Right ventricle myocardium superior (tissue), 1 donor: ENCODE measurements at places on chromosomes 7 and 10. TPM values are rescaled to one million over a fixed set of nuclear protein-coding genes. Genes with fewer than 3 reads are reported as not detected.

GRCh38 chr10:80454513-80455460 is 677 bp downstream of the TSPAN14 start:
- DNase-seq: peak; percentile 76

DNA sequence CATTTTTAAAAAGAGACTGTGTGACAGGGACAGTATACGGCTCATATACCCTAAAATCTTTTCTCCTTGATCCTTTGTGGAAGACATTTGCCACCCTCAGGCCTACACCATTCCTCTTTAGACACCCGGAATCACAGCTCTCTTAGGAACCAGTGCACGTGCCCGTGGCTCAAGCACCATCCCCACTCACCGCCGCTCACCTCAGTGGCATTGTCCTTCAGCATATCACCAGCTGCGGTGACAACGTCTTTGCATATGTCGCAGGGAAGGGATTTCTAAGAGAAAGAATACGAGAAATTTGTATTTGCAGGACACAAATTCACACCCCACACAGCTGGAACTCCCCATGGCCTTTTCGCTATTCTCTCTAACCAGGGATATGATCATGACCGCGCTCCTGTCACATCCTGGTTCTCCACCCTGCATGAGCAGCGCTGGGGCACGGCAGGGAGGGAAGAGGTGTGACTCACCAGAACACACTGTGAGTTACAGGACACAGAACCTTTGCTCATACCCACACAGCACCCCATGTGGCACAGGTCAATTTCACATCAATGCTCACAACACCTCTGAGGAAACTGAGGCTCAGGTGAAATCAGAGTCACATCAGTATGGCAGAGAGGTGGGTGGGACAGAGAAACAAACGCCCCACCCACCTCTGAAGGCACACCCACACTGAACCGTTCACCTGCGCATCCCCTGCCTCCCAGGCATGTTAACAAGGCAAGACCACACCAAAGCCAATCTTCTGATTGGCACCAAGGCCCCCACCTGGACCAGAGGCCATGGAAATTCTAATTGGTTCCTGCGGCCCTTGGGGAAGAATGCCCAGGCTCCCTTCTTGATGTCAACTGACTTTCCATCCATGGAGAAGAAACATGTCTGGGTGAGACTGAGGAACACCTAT is 19.2 kb downstream of the PSAP start:
- no peak for DNase-seq

GRCh38 chr10:14408139-14408538 is 77.4 kb upstream of the FRMD4A start:
- no peak for DNase-seq

DNA sequence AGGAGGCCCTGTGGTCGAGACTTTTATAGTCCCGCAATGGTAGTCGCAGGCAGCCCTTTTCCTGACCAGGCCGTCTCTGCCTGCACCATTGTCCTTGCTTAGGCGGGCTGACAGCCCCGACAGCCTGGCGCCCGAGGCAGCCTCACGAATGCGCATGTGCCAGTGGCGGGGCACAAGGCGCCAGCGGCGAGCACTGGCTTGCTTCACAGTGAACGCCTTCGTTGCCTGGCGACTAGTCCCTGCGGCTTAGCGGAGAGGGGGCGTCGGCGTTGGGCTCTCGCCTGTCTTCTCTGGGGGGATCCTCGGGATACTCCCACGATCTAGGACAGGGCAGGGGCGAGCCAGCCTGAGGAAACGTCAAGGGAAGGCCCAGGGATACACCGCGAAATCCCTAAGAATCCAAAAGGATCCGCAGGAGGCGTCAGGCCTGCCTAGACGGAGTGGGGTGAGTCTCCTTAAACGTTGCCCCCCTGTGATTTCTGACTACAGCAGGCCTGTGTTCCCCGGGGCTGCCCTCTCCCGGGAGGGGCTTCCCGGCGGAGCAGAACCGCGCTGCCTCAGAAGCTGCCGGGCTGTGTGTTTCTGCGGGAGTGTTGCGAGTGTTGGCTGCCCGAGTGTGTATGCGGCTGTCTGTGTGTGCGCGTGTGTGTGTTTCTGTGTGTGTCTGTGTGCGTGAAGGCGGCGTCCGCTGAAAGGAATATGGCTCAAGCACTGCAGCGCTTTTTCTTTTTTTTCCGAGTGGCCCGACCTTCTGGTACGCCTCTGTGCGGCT is 20.5 kb upstream of the ZNF273 start:
- DNase-seq: peak; percentile 87

DNA sequence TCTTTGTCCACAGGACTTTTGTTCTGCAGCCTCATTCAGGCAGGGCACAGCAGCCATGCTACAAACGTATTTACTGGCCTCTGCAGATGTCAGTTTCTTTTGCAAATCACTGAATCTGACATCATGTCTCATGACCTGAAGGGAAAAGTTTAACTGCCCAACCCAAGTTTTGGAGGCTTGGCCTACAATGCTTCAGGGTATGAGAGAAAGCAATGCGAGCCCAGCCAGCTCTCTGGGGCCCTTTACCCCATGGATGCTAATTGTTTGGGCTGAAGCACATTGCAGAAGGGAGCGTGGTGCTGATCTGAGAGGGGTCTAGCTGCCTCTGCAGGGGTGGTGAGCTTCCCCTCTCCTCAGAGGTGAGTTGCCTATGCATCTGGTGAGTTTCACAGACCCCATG is 179.9 kb upstream of the CXCL12 start:
- no peak for DNase-seq

- no peak for DNase-seq
Measured at GRCh38 chr10:59325116-59325515, 37.2 kb downstream of the FAM13C start.

GRCh38 chr10:116888380-116889055 is 39.2 kb downstream of the ENO4 start:
- DNase-seq: peak; percentile 55

DNA sequence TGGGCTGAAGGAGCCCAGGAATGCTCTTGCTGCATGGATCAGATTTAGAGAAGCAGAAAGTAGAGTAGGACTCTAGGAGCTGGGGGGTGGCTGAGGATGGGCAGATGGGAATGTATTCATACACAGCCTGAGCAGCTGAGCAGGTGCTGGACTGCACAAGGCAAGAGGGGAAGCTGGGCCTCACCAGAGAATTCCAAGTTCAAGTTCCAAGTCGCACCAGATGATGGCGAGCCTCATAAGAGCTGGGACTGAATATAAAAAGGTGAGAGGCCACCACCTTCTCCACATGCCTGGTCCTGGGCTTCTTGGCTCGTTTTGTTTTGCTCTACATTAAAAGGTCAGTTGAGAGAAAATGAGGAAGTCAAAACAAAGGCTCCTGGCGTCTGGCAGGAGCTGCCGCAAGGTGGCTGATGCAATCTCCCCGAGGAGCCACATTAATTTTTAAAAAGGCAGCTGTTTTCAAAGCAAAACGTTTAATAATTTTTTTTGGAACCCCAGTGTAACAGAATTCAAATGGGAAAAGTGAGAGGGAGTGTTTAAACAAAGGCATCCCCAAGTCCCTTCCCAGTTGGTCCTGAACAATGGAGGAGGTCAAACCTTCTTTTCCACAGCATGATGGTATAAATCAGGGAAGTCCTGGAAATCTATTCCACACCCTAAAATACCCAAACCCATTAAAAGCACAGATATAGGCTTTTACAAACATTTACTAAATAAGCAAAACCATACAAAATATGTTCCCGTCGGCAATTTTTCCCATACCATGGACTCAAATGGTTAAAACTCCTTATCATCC is 9.5 kb downstream of the CYREN start:
- peak; percentile 47 for DNase-seq

- DNase-seq: no peak
Measured at GRCh38 chr10:74837743-74838142, 11.3 kb downstream of the KAT6B start.

- no peak for DNase-seq
Measured at GRCh38 chr7:154684666-154685563, 318.0 kb downstream of the PAXIP1 start.

DNA sequence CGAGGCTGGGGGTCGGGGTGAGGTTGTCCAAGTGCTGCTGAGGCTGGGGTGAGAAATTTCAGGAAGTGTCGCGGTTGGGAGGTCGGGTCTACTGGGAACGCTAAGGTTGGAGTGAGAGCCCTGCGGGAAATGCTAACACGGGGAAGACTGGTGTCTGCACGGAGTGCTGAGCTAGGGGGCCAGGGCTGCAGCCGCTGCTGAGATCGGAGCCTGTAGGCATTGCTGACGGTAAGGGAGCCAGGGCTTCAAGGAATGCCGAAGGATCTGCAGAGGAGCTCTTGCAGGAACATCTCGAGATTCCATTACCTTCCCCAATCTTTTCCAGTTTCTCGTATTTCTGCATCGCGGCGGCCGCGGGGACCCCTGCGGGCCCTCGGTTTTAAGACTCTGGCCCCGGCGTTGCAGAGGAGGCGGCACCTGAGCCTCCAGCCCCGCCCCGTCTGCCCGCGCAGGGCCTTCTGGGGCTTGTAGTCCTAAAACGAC is at the start of gene CDK5:
TSS of gene CDK5 (minus strand) at position 392 of the 483 bp plus-strand sequence. CDS start at position 343, 49 bp downstream.
- no peak for DNase-seq

GRCh38 chr7:137316648-137317353 is 26.7 kb downstream of the PTN start:
- no peak for DNase-seq

DNA sequence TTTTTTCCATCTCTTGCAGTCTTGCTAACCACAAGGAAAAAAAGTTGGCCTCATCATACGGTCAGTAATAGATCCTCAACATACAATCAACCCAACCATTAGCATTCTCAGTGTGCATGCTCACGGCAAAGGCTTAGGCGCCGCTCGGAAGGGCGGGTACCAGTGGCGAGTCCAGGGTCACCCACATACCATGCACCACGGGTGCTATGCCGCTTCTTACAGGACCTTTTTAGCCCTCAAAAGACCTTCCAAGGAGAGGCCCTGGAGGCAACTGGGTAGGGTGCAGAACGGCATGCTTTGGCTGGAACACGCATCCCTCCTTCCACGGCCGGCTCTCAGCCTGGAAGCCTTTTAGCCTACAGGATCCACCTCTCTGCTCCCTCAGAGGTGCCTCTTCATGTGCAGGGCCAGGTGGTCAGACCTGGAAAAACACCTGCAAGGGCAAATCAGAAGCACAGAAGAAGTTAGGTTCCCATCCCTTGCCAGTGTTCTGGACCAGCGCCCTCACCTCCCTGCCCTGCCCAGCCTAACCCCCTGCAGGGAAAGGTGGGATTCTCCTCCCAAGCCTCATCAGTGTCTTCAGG is 5.8 kb downstream of the KLF6 start:
- no peak for DNase-seq

- no peak for DNase-seq
Measured at GRCh38 chr10:5447611-5448071, 35.3 kb downstream of the NET1 start.

DNA sequence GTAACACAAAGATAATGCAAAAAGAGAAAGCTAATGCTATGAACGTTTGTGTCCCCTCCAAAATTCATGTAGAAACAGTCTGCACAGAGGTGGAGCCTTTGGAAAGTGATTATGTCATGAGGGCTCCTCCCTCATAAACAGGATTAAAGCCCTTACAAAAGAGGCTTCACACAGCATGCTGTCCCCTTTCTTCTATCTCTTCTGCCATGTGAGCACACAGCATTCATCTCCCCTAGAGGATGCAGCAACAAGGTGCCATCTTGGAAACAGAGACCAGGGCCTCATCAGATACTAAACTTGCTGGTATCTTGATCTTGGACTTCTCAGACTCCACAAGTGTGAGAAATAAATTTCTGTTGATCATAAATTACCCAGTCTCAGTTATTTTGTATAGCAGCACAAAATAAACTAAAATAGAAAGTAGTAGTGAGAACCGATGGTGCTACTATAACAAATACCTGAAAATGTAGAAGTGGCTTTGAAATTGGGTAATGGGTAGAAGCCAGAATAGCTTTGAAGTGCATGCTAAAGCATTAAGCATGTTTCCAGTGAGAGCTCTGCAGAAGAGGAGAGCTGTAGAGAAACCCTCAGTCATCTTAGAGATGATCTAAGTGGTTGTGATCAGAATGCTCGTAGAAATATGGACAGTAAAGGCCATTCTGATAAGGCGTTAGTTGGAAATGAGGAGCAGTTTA is 108.7 kb downstream of the DNAJC1 start:
- no peak for DNase-seq

DNA sequence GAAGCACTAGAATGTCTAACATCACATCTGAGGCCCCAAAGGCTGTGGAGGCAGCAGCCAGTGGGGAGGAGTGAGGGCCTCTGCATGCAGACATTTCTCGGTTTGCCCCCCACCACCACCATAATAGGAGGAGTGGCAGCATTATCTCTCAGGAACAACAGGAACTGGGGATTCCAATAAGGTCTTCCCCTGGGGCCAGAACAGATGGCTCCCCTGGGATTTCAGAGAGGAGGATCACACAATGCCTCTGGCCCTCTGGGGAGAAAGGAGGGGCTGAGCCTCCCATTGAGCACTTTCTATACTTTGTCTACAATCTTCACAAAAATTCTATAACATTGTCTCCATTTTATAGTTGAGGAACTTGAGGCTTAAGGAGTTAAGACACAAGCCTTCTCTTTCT is 61.1 kb downstream of the GRID1 start:
- DNase-seq: no peak

GRCh38 chr10:86314616-86315548 is 51.7 kb downstream of the GRID1 start:
- no peak for DNase-seq

DNA sequence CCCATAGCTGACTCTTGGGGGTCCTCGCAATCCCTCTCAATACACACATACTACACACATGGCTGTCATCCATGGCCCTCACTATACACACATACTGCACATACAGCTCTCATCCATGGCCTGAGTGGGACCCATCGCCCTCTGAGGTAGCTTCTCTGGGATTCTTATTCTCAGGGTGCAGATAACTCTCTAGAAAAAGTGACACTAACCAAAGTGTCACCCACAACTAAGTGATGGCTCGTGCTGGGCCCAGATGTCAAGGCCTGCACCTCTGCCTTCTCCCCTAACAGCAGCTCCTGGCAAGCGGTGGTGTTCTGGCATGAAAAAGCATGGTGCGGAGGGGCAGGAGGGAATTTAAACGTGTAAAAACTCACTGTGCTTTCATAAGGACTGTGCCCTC is 62.7 kb upstream of the ZPBP start:
- no peak for DNase-seq

DNA sequence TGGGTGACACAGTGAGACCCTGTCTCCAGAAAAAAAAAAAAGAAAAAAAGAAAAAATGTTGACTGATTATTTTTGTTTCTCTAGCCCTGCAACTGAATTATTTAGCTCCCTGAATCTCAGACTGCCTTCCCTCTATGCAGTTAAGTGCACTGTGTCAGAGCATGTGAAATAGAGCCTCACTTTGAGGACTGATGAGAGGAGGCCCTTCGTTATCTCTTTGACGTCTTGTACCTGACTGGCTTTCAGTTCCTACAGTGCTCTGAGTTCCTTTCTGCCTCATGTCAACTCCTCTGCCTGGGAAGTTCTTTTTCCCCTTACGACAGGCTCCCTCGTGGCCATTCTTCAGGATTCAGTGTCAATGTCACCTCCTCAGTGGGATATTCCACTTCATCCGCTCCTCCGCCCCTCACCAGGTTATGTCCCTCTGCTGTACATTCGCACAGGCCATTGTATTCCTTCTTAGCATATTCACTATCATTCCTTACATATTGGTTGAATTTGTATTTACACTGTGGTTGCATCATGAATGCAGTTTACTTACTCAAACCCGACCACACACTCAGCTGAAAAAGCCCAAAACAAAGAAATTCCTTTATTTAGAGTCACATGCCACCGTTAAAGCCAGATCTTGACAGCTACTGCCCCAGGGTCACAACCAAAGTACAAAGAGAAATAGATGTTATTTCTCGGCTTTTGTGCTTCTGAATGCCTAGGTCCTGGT is 18.1 kb upstream of the CAMK2G start:
- no peak for DNase-seq

The TECTB gene
- total RNA-seq: not detected

The ANKRD2 gene
- 152 TPM for total RNA-seq

The DEPP1 gene
- 35.1 TPM for total RNA-seq

The CYP26C1 gene
- 0.05 TPM for total RNA-seq

The UCN3 gene
- not detected for total RNA-seq

The DOCK1 gene
- 14.3 TPM for total RNA-seq
